ENCODE measurements at places on chromosomes 6 and 20.
A peak's percentile ranks its signal among the peaks of the same experiment; 100 is the strongest.

- DNase-seq: peak; percentile 28
Observed at GRCh38 chr20:39112178-39112743, 150.1 kb downstream of the DHX35 start.

GRCh38 chr6:150347845-150348244, 21.0 kb upstream of the IYD start:
- no peak for DNase-seq

- peak; percentile 76 for DNase-seq
Observed at GRCh38 chr20:38307371-38308046, 3.6 kb downstream of the BPI start.

- peak; percentile 2 for DNase-seq
Observed at GRCh38 chr6:127886603-127887002, 14.3 kb downstream of the THEMIS start.

- DNase-seq: no peak
Observed at GRCh38 chr6:1616701-1617463, 7.2 kb downstream of the FOXC1 start.

GRCh38 chr6:41715795-41716515, 19.5 kb downstream of the TFEB start:
- no peak for DNase-seq

- DNase-seq: no peak
Observed at GRCh38 chr6:71454056-71454455, 165.4 kb downstream of the OGFRL1 start.

DNA sequence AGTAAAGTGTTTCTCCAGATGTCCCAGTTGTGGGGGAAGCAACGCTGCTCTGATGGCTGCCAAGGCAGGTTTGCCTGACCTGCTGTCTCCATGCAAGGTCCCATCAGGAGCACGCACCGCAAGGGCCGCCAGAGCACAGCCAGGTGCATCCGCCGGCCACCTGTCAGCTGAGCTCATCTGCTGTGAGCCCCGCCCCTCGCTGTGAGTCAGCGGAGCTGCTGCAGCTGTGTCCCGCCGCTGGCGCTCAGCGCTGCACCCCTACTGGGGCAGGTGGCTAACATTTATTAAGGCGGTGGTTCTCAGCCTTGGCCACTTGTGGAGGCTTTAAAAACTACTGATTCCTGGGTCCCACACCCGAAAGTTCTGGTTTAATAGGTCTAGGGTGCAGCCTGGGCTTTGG, 225.7 kb downstream of the UST start:
- DNase-seq: no peak

DNA sequence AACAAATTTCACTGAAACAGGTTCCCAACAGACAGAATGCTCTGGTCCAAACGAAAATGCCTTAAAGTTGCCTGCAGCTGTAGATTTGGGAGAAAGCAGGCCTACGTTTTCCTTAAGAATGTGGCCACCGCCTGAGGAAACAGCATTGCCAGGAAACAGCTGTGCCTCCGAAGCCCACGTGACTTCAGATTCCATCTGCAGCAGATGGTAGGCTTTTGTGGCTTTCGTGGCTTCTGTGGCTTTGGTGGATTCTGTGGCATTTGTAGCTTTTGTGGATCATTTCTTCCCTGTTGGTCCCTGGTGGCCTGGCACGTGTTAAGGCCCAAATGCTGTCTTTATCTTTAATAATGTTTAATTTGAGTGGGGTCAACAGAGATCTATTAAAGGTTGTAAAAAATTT, 222.9 kb downstream of the TTLL2 start:
- DNase-seq: no peak

- no peak for DNase-seq
Observed at GRCh38 chr20:45044601-45045000, 56.3 kb downstream of the KCNS1 start.

DNA sequence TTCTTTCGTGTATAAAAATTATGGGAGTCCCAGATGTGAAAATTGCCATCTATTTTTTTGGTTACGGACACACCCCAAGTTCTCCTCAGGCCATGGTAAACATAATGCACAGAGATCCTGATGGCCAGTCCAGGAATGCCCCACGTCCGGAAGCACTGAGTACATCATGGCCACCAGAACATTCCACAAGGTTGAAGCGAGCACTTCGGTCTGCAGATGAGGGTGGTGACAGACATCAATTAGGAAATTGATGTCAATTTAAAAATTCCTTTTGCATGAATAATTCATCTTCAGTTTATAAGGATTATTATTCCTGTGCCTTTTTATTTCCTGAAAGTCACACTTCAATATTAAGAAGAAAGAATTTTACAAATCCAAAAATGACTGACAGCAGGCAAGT, 13.2 kb upstream of the EXOC2 start:
- no peak for DNase-seq

DNA sequence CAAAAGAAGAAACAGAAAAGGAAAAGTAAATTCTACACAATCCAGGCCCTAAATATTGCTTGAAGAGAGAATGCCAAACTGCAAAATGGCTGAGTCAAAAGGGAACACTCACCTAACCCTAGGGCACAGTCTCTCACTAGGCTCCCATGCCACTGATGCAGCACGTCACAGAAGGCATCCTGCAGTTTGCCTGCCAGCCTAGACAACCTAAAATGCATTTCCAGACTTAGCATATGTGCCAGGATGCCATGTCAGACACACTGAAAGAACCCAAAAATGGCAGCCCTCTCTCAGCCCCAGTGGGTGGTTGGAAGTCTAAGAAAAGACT, 10.6 kb upstream of the SIRPD start:
- peak; percentile 0 for DNase-seq

GRCh38 chr6:13304101-13304500, 24.2 kb downstream of the TBC1D7 start:
- DNase-seq: no peak

GRCh38 chr6:2765896-2766766, 938 bp downstream of the WRNIP1 start:
- DNase-seq: peak; percentile 30

DNA sequence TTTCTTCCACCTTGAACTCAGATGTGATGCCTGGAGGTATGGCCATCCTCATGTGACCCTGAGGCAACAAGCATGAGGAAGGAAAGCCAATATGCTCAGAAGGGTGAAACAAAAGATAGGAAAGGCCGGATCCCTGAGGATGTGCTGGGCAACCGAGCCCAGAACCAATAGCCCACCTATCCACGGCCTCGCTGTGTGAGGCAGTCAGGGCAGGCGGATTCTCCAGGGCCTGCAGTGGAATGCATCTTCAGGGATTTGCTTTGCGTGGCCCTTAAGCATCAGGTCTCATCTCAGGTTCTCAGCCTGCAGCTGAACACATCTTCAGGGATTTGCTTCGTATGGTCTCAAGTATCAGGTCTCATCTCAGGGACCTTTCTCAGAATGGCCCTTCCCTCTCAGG, 139.8 kb downstream of the ANKRD60 start:
- DNase-seq: no peak

GRCh38 chr6:83613378-83613777, 95.5 kb downstream of the SNAP91 start:
- no peak for DNase-seq

- no peak for DNase-seq
Observed at GRCh38 chr6:7343546-7344475, 30.8 kb upstream of the SSR1 start.

GRCh38 chr6:25402125-25402524, 123.0 kb downstream of the CARMIL1 start:
- DNase-seq: no peak

DNA sequence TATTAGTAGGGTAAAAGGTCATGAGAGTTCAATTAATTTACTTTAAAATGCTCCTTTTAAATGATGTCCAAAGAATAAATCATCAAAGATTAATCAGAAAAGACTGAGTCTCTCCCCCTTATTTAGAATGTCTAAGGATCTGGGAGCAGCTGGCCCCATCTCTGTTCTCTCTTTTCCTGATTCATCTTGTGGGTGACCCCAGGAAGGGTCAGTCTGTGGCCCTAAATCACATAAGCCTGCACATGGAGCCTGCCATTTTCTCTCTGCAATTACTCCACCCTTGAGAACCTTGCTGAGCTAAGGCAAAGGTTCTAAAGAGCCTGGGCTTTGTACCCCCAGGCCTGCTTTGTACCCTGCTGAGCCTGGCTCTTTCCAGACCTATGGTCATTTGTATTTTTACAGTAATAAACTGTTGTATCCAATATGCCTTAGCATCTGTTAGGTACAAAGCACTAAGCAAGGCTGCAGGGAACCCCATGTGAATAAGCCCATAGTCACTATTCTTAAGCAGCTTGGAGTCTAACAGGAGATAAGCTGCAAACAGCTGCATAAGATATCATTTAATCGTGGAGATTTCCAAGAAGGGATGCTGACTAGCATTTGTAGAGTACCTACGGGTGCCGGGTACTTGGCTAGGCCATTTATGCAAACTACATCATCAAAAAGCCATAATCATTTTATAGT, 431.0 kb upstream of the MARCKS start:
- DNase-seq: no peak

DNA sequence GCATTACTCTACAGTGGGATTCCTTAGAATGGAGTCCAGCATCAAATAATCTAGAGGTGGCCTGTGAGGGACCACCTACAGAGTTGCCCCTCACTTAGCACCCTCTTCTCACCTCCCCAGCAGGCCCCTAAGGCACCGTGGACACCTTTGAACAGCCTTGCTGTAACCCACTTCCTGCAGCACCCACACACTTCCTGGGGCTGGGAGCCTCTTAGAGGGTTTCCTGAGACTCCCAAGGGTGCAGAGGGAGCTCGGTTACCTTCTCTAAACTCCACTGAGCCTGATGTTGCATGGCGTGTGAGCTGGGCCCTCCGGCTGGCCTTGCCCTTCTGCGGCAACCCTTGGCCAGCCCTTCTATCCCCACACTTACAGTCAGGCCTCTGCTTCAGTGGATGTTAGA, 7.3 kb upstream of the SIRPG start:
- no peak for DNase-seq

DNA sequence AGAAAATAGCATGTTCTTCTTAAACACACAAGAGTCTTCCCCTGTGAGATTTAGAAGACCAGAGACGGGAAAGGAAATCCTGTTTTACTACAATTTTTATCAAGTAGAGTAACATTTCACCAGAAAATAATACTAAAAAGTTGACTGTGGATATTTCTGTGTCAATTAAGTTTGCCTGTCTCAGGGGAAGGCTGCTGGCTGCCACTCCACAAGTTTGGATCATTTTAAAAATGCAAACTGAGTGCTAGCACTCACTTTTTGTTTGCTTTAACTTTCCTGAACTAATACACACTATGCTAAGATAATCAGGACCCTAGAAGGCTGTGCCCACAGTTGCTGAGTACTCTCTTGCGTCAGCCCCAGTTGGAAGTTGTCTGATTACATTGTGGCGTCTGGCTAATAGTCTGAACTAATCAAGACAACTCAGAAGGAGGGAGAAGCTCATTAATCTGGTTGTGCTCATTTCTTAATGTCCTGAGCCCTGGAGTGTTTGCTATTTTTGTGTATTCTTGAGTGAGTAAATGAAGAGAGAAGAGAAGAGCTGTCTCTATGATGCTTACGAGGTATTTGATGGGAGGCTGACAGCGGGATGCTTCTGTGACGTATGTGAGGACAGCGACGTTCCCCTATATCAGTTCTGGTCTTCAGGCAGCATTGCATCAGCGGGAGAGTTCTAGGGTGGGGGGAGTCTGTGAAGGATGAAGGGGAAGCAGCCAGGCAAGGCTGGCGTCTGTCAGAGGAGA, 664.2 kb downstream of the QKI start:
- DNase-seq: no peak

Data from IMR-90 (cell line).